ENCODE measurements at places on chromosomes 12 and 14. TPM values are rescaled to one million over a fixed set of nuclear protein-coding genes. Genes with fewer than 3 reads are reported as not detected.

DNA sequence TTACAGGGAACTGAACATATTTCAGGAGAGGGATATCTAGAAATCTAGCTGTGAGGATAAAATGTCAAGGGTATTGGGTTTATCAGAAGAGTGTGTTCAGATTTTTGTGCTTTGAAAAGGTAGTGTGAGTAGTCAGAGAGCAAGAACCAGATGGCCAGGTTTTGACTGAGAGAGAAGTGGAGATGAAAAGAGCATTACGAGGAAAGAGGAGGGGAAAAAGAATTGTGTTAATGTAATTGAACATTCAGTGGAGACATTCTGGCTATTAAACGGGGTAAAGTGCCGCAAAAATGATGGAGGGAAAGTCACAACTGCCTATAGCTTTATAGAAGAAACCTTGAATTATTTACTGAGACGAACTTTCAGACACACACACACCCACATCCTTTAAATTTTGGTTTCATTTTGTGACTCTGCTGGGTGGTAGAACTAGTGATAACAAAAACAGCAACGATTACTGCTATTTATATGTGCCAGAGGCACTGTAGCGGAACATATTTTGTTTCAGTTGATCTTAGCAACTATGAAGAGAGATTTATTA is 213.6 kb downstream of the ERC1 start:
- DNase-seq, result no peak

GRCh38 chr12:5101686-5102085 is 58.0 kb downstream of the KCNA5 start:
- no peak for DNase-seq

DNA sequence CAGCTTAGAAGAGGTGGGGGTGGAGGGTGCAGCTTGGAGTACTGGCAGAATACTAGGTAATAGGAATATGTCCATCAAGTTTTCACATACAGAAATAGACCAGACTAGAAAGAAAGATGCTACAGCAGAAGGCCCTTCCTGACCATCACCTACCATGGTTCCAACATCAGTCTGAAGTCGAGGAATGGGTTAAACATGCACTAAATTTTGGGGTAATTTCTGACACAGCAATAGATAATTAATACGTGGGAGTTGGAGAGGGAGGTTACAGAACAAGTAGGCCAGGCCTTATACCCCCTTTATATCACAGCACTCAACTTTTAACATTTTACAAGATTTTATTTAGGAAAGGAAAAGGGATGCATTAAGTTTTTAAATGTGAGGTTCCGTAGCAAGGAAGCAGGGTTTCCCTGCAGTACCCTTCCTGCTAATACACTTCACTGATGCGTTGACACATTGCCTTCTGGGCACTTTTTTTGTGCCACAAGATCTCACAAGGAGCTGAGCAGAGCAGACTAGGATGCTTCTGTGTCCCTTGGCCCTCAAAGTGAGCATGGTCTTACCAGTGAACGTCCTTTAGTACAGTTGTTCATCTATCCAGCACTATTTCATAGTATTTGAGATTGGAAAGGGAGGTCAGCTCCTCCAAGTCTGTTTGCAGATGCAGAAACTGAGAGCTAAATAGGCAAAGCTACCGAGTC is 50.8 kb downstream of the EID3 start:
- DNase-seq, result no peak

DNA sequence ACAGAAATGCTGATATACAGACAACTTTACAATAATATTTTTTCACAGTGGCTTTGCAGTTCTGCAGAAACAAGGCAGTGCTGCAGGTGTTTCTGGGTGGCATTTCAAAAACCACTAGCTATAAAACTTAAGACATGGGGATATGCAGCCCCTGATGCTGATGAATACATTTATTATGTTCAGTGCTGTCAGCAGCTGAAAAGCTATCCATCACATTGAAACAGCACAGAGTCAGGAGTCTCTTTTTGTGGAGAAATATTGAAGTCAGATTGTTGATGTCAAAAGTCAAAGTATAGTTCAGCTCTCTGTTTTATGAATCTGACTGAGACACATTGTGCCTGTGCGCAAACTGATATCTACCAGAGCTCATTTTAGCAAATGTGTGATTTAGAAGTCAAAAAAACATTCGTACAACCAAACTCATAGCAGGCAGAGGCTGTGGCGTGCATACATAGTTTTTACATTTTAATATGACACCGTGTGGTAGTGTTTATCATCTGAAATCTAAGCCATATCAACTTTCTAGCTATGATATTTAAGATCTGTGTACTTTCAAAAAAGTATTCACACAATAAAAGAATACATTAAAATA is 467.6 kb downstream of the PRKD1 start:
- no peak for DNase-seq

GRCh38 chr12:40033242-40033630 is 72.6 kb downstream of the SLC2A13 start:
- DNase-seq, result peak; percentile 3

DNA sequence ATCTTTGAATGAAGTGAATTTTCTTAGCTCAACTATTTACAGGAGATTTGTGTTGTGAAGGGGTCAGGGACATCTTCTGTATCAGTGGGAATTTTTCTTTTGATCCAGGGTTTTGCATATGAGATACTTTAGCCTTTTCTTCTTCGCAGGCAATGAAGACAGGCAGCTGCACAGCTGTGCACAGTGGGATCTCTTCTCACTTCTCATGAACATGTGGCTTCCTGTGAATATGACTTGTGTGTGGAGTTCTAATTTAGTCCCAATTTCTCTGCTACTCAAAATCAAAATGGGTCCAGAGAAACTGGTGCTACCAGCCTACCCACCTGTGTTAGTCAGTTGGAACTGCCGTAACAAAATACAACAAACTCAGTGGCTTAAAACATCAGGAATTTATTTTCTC is 37.8 kb downstream of the ARF6 start:
- DNase-seq, result no peak

KLRK1 gene
- total RNA-seq, result not detected

CCDC85C gene
- 44.9 TPM for total RNA-seq

LHX5 gene
- 0.85 TPM for total RNA-seq

- DNase-seq, result no peak
These were observed 62.8 kb upstream of the SINHCAF start for GRCh38 chr12:31388713-31389112.

ETFBKMT gene
- total RNA-seq, result 0.78 TPM

DNA sequence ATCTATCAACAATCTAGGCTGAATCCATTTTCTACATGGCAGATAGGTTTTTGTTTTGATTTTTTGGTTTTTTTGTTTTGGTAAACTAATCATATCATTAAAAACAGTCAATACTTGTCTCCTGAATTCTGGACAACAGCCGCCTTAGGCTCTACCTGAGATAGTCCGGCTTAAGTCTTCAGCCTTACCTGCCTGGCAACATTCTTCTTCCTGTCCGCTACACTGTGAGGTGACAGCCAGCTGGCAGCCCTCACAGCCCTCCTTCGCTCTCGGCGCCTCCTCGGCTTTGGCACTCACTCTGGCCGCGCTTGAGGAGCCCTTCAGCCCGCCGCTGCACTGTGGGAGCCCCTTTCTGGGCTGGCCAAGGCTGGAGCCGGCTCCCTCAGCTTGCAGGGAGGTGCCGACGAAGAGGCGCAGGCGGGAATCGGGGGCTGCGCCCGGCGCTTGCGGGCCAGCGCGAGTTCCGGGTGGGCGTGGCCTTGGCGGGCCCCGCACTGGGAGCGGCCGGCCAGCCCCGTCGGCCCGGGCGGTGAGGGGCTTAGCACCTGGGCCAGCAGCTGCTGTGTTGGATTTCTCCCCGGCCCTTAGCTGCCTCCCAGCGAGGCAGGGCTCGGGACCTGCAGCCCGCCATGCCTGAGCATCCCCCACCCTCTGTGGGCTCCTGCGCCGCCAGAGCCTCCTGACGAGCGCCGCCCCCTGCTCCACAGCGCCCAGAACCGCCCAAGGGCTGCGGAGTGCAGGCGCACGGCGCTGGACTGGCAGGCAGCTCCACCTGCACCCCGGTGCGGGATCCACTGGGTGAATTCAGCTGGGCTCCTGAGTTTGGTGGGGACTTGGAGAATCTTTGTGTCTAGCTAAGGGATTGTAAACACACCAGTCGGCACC is 49.0 kb downstream of the MDGA2 start:
- DNase-seq, result no peak

- peak; percentile 18 for DNase-seq
These were observed 30.5 kb upstream of the LMNTD1 start for GRCh38 chr12:25583545-25583944.

DNA sequence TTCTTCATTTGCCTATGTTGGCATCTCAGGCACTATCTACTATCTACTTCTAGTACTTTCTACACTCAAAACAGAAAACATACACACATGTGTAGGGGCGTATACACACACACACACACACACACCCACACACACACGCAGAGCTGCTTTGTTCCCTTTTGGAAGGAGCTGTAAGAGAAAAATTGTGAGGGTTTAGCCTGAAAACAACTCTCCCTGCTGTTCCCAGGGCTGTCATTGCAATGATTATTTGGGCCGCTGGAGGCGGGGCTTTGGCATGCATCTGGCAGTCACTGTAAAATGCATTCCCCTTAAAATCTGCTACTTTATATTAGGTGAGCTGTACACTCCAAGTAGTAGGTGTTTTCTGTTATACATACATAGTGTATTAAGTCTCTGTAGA is 29.1 kb upstream of the SLC38A2 start:
- DNase-seq, result no peak

- no peak for DNase-seq
These were observed 5.2 kb upstream of the SLCO1A2 start for GRCh38 chr12:21339921-21340320.

DNA sequence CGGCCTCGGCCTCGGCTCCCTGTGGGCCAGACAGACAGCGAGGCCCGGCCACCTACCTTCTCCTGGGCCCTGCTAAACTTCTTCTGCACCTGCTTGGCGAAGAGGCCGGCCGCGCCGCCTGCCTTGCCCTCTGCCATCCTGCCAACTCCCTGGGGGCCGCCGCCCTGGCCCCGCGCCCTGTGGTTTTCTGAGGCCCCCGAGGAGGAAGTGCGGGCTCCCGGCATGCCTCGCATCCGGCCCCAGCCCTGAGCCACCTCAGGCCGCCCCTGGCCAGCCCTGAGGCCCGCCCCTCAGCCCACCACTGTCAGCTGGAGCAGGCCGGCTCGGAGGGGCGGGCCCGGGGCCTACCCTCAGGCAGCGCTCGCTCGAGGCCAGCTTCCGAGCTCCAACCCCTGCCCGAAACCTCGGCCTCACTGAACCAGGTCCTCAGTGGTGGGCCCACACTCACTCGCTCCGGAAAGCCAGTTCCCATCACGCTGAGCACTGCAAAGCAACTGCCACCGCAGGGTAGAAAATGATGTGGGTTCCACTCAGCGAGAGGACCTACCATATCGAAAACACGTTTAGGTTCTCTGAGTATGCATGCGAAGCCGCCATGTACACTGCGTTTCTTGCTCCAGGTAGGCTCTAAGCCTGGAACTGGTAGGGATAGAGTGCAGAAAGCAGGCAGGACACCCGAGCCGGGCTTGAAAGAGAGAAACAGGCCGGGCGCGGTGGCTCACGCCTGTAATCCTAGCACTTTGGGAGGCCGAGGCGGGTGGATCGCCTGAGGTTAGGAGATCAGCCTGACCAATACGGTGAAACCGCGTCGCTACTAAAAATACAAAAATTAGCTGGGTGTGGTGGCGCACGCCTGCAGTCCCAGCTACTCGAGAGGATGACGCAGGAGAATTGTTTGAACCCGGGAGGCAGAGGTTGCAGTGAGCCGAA is at the start of gene BIN2:
BIN2 (minus strand) TSS at position 209 of the 930 bp plus-strand sequence; CDS start at position 137, 72 bp downstream.
- peak; percentile 49 for DNase-seq

- peak; percentile 91 for DNase-seq
These were observed 8.5 kb downstream of the AMN start for GRCh38 chr14:102930753-102931579.

NPAS3 gene
- 4.3 TPM for total RNA-seq

DNA sequence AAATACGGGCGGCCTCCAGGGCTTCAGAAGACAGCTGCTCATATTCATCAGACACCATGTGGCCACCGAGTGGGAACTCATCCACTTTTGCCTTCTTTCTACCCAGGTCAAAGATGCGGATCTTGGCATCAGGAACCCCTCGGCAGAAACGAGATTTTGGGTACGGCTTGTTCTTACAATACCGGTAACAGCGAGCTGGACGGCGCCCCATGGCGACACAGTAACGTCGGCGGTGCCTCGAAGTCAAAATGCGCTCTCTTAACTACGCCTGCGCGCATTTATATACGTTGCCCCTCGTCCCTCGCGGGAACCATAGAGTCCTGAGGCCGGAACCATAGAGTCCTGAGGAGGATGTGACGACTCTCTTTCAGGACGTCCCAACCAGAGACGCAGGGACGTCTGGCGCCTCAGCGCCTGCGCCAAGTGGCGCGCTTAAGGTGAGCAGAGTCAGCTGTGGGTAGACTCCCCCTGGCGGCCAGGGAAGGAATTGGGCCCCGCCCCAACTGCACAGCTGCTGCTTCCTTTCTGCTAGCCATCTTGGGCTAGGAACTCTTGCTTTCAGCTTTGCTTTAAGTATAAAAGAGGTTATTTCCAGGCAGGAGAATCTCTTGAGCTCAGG is at the start of gene RPL10L:
RPL10L (minus strand) TSS at position 256 of the 619 bp plus-strand sequence; CDS start at position 211, 45 bp downstream.
- DNase-seq, result peak; percentile 30

DNA sequence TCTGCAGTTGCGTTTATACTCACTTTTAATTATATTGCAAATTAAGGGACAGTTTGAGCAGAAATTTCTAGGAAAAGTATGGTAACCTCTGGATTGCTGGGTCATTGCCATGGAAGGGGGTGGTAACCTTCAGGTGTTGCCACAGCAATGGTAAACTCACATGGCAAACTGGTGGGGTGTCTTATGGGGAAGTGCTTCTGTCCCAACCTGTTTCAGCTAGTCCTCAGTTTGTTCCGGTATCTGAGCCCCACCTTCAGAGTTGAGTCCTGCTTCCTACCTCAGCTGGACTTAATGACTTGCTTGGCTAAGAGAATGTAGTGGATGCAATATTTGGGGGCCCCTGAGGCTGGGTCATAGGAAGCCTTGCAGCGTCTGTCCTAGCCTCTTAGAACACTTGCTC is 7.3 kb upstream of the CLMN start:
- no peak for DNase-seq

FAM90A1 gene
- total RNA-seq, result 2.6 TPM

- no peak for DNase-seq
These were observed 126.9 kb upstream of the PRICKLE1 start for GRCh38 chr12:42716491-42716891.

GRCh38 chr14:74979029-74979428 is 23.6 kb upstream of the PGF start:
- DNase-seq, result peak; percentile 28

DNA sequence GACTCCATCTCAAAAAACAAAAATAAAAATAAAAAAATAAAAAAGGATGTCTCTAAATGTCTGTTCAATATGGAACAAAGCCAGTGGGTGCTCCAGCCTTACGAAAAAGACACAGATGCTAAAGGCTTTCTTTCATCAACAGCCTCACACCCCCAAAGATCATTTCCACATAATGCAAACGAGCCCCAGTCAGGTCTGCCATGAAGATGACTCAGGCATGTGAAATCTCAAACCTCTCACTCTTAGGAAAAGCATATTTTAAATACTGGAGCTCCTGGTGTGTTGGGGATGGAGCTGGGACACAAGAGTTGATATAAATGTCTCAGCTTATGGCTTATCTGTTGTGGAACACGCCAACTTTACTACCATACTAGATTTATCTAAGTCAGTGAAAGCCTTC is 49.9 kb upstream of the PLXNC1 start:
- DNase-seq, result no peak
